ENCODE measurements at places on chromosomes 4 and X. TPM values are rescaled to one million over a fixed set of nuclear protein-coding genes. Genes with fewer than 3 reads are reported as not detected.

Gene AMTN
- not detected for polyA plus RNA-seq

GRCh38 chr4:119082661-119083060 is 53.0 kb upstream of the MYOZ2 start:
- no peak for DNase-seq

GRCh38 chr4:52107336-52107735 is 56.2 kb downstream of the SPATA18 start:
- DNase-seq, result no peak

GRCh38 chr4:62450740-62451139 is 1250.6 kb downstream of the ADGRL3 start:
- no peak for DNase-seq

DNA sequence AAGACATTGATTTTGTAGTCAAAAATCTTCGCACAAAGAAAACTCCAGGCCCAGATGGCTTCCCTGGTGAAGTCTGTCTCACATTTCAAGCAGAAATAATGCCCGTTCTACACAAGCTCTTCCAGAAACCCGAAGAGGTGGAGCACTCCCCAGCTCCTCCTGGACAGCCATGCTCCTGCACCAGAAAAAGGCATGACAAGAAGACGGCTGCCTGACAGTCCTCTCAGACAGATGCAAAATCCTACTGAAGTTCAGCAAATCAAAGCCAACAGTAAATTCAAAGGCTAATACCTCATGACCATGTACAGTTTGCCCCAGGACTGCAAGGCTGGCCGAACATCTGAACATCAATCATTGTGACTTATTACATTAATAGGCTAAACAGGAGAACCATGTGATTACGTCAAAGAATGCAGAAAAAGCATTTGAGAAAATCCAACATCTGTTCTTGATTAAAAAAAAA is 30.8 kb upstream of the MXD4 start:
- DNase-seq, result no peak

- no peak for DNase-seq
Observed at GRCh38 chrX:87067795-87068369, 449.7 kb upstream of the KLHL4 start.

DNA sequence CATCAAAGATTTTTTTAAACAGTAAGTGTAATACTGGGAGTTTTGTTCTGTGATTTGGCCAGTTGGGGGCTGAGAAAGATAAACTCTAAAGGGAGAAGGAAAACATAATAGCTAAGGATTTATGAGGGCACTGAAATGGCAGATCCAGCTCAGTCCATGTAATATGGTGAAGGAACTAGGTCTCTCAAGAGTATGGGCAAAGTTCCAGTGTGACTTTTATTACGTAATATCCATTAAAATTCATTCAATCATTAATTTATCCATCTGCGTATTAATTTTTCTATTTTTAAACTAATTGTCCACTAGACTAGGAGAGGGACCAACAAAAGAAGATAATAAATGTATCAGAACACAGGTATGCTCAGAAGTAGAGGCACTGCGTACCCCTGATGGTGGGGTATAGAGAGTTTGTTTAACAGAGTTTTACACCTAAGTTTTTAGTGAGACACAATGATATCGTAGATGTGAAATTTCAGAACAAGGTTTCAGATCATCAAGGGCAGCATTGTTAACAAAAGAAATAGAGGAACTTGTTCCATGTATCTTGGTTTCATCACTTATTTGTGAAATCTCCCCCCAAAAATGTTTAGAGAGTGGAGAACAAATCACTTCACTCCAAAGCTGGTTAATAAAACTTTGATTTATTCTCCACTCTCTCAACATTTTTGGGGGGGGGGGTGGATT is 351.1 kb downstream of the GRXCR1 start:
- no peak for DNase-seq

DNA sequence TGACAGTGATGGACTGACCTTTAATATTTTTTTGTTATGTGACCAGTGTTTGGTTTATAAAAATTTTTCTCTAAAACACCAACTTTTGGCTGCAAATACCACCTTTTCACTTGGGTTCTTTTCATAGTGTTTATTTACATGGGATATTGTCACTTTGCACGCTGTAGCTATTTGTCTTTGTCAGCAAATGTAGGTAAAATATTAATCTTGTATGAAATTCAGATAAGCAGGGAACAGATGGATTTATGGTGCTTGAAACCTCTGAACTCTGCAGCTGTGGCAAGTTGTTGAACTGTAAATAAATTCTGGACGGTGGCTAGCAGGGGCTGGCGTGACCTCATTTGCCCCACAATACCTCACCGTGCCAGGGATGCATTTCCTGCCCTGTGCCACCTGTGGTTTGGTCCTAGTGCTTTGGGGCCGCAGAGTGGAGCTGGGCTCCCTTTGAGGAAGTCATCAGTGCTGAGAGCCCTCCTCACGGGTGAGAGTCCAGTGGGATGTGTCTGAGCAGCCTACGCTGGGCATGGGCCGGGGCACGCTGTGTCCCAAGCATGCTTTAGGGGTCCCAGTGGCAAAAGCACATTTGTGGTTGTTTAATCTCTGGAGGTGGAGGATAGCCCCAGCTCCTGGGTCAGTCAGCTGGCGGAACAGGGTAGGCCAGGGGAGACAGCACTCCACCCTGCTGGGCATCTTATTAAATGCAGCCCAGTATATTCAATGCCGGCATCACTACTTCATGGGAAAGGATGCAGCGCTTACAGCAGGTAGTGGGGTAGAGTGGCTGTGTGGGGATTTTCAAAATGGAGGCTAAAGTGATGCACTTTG is 108.6 kb downstream of the TBL1X start:
- DNase-seq, result no peak

DNA sequence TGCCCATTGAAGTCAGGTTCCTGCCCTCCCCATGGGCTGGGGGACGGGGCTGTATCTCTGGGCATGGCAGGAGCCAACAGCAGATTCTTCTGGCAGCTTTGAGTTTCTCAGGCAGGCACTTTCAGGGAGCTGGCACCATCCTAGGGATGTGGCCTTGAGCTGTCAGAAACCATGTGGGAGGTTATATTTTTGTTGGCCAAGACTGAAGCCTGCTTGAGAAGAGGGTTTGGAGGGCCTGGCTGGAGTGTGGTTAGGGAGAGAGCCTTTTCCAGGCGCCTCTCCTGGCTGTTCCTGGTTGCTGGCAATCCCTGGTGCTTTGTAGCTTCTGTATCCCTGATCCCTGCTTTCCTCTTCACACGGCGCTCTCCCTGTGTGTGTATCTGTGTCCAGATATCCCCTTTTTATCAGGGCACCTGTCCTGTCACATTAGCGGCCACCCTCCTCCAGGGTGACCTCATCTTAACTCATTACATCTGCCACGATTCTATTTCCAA is 30.6 kb upstream of the SORCS2 start:
- DNase-seq, result no peak

DNA sequence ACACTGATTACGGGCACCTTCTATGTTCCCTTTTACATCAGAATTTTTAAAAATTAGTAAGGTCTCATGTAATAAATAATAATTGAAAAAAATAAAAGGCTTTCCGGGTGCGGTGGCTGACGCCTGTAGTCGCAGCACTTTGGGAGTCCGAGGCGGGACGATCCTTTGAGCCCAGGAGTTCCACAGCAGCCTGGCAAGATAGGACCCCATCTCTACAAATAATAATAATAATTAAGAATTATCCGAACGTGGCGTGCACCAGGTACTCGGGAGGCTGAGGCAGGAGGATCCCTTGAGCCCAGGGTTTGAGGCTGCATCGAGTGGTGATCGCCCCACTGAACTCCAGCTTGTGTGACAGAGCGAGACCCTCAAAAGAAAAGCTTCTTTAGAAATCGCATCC is 771 bp upstream of the LAMTOR3 start:
- DNase-seq, result no peak

Measured in renal cortex interstitium (tissue), 15 donors.